ENCODE measurements at places on chromosomes 12 and 14. TPM values are rescaled to one million over a fixed set of nuclear protein-coding genes. Genes with fewer than 3 reads are reported as not detected.

SLC8A3 gene
- total RNA-seq: not detected

CPNE6 gene
- not detected for total RNA-seq

STYK1 gene
- not detected for total RNA-seq

KCNJ8 gene
- 1.6 TPM for total RNA-seq

KRT86 gene
- not detected for total RNA-seq

TOMM20L gene
- not detected for total RNA-seq

GDF3 gene
- total RNA-seq: not detected

GSG1 gene
- 1.5 TPM for total RNA-seq

CAPZA3 gene
- not detected for total RNA-seq

FGF6 gene
- total RNA-seq: not detected

TAS2R7 gene
- total RNA-seq: not detected

ADAM21 gene
- total RNA-seq: under 0.01 TPM

LRP1-AS gene
- total RNA-seq: not detected

EPYC gene
- total RNA-seq: 0.67 TPM

FAM90A1 gene
- 0.17 TPM for total RNA-seq

JPH4 gene
- total RNA-seq: not detected

FOXN4 gene
- total RNA-seq: not detected

KRT72 gene
- not detected for total RNA-seq

NCAPD2 gene
- total RNA-seq: 141 TPM

TSHR gene
- total RNA-seq: not detected

HELB gene
- 1.2 TPM for total RNA-seq

LRRC23 gene
- 10.8 TPM for total RNA-seq

GPR135 gene
- total RNA-seq: 0.84 TPM

STRN3 gene
- 22.7 TPM for total RNA-seq

PTHLH gene
- total RNA-seq: not detected

CLEC7A gene
- not detected for total RNA-seq

AQP6 gene
- total RNA-seq: not detected

GALNT9 gene
- 0.67 TPM for total RNA-seq

NOXRED1 gene
- total RNA-seq: not detected

MFAP5 gene
- 1.8 TPM for total RNA-seq

SLCO1A2 gene
- not detected for total RNA-seq

FAIM2 gene
- total RNA-seq: 2.5 TPM

FAM181A gene
- total RNA-seq: not detected

MRPS35 gene
- 50.6 TPM for total RNA-seq

CLEC12A gene
- total RNA-seq: not detected

HOXC10 gene
- total RNA-seq: not detected

GEMIN2 gene
- 22.2 TPM for total RNA-seq

USP44 gene
- total RNA-seq: 0.50 TPM

P2RX2 gene
- total RNA-seq: not detected

C3AR1 gene
- not detected for total RNA-seq

Data from bronchus fibroblast of lung (primary cell).